Camera-type eye (tissue), 1 donor: ENCODE measurements at places on chromosomes 13 and 19. TPM values are rescaled to one million over a fixed set of nuclear protein-coding genes. Genes with fewer than 3 reads are reported as not detected.

Gene GRK1
- 25.6 TPM for total RNA-seq

Gene MEX3D
- total RNA-seq = 31.4 TPM

Gene CLEC4G
- total RNA-seq = 0.71 TPM

Gene SHKBP1
- total RNA-seq = 11.7 TPM

Gene SIX5
- total RNA-seq = 14.7 TPM

Gene OSCAR
- total RNA-seq = not detected

Gene PLK5
- 0.16 TPM for total RNA-seq

Gene IRGQ
- total RNA-seq = 55.9 TPM

Gene ZNF587
- 65.3 TPM for total RNA-seq

Gene CGB1
- total RNA-seq = not detected

Gene ANKRD10
- 211 TPM for total RNA-seq
